ENCODE measurements at places on chromosomes 12 and 14. TPM values are rescaled to one million over a fixed set of nuclear protein-coding genes. Genes with fewer than 3 reads are reported as not detected.

Gene HECTD4
- 33.3 TPM for total RNA-seq

Gene SERPINA1
- total RNA-seq, result 0.30 TPM

Gene AHNAK2
- 52.9 TPM for total RNA-seq

Gene SPIC
- total RNA-seq, result not detected

Gene HPD
- total RNA-seq, result not detected

Gene RIMBP2
- total RNA-seq, result not detected

Gene GCH1
- 1.6 TPM for total RNA-seq

Gene CLEC2A
- total RNA-seq, result not detected

Gene LRP1-AS
- not detected for total RNA-seq

Gene SNRNP35
- total RNA-seq, result 12.2 TPM

Gene TAS2R31
- 10.9 TPM for total RNA-seq

Gene PLEKHD1
- not detected for total RNA-seq

Gene DPY19L2
- 0.30 TPM for total RNA-seq

Gene PLCZ1
- not detected for total RNA-seq

Gene IFNG-AS1
- total RNA-seq, result not detected

Gene PTCSC3
- total RNA-seq, result not detected

Gene IL26
- not detected for total RNA-seq

Gene SRRM4
- not detected for total RNA-seq

Gene ANKLE2
- total RNA-seq, result 78.0 TPM

Gene ADCK1
- total RNA-seq, result 8.0 TPM

Gene TMTC2
- 5.4 TPM for total RNA-seq

Gene DNAH10
- 0.59 TPM for total RNA-seq

Gene ADSS1
- total RNA-seq, result 7.7 TPM

Gene ALX1
- total RNA-seq, result 0.18 TPM

Gene EIF2B1
- total RNA-seq, result 66.2 TPM

Gene OAS2
- 0.30 TPM for total RNA-seq

Gene COCH
- not detected for total RNA-seq

Gene PLEKHG7
- total RNA-seq, result not detected

Gene FAM186B
- total RNA-seq, result 0.09 TPM

Gene DIO2
- total RNA-seq, result 0.09 TPM

Gene ZC3H14
- 74.8 TPM for total RNA-seq

Gene TMEM179
- 0.18 TPM for total RNA-seq

Gene PIWIL1
- total RNA-seq, result not detected

Gene TSPAN19
- total RNA-seq, result not detected

Gene TRAF3
- 57.9 TPM for total RNA-seq

Gene NRIP2
- not detected for total RNA-seq

Gene C12orf54
- total RNA-seq, result not detected

Gene GPR132
- total RNA-seq, result 0.05 TPM

Gene PRH2
- total RNA-seq, result 0.28 TPM

Gene NABP2
- 23.6 TPM for total RNA-seq

Gene TMEM120B
- total RNA-seq, result 15.4 TPM

Gene DCN
- 96.5 TPM for total RNA-seq

Gene GDF11
- total RNA-seq, result 14.8 TPM

Gene B4GALNT3
- 0.23 TPM for total RNA-seq

Gene TOMM20L
- not detected for total RNA-seq

Gene GYS2
- total RNA-seq, result not detected

Gene DDX54
- 32.0 TPM for total RNA-seq

Gene ITGB7
- 0.42 TPM for total RNA-seq

Gene CLEC1B
- total RNA-seq, result not detected

Gene FAM181A
- not detected for total RNA-seq

Gene BMAL2
- 49.0 TPM for total RNA-seq

Gene GZMB
- total RNA-seq, result not detected

Gene C12orf50
- total RNA-seq, result not detected

Gene KLRK1
- not detected for total RNA-seq

Gene BTBD7
- total RNA-seq, result 26.4 TPM

Gene SLC38A4
- 4.2 TPM for total RNA-seq

Gene IL22
- not detected for total RNA-seq

Gene NID2
- total RNA-seq, result 264 TPM

Data from smooth muscle cell of the umbilical artery (primary cell).